Calu3 (cell line): ENCODE measurements at places on chromosomes 13 and 19. TPM values are rescaled to one million over a fixed set of nuclear protein-coding genes. Genes with fewer than 3 reads are reported as not detected.

DNA sequence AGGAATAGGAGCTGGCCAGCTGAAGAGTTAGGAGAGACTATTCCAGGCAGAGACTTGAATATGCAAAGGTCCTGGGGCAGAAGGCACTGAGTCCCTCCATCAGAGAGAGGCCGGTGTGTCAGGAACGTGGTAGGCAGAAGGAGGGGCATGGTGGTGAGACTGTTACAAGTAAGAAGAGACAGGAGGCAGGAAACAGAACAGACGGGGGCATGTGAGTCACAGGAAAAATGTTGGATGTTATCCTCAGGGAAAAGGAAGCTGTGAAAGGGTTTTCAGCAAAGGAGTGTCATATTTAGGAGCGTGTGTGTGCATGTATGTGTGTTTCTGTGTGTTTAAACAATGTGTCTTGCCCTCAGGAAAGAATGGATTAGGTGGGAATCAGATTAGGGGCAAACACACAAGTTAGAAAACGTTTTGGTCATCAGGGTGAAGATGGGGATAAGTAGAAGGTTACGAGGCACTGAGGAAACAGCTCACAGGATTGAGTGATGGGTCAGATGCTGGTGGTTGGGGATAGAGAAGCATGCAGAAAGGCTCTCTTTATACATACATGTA, 1.1 kb downstream of the EDDM13 start:
- DNase-seq: no peak
- no peaks in the 10 kb centered on the region for H3K36me3 ChIP-seq
- H3K4me3 ChIP-seq: no peak overlapping the region
- H3K4me1 ChIP-seq: no peaks in the 10 kb centered on the region
- no peak overlapping the region for H3K27ac ChIP-seq

GRCh38 chr13:96646515-96647211, 347.6 kb downstream of the OXGR1 start:
- no peak for DNase-seq
- H3K4me1 ChIP-seq: no peaks in the 10 kb centered on the region
- no peak overlapping the region for H3K27ac ChIP-seq
- no peak overlapping the region for H3K4me3 ChIP-seq

DNA sequence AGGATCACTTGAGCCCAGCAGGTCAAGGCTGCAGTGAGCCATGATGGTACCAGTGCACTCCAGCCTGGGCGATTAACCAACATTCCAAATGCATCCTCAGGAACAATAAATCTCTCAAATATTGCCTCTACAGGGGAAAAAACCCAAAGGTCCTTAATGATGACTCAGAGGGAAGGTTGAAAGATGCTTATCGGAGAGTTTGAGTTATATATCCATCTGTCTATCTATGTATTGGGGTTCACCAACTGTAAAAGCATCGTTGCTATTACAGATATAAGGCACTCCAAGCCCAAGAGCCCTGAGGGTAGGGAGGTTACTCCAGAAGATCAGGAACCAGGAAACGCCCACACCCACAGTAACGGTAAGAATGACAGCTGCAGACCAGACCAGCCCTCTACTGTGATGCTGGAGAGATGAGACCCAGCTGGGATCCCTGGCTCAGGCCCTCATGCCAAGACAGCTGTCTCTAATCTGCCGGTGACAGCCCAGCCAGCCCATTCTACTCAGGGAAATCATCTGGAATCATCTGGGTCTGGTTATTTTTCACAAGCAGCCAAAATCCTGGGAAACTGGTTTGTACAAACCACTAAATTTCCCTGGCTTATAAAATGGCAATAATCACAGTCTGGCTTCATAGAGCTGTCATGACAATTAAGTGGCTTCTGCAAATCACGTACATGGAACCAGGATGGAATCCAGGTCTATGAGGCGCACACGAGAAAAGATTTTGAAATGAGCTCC, 23.8 kb downstream of the TEX101 start:
- DNase-seq: no peak
- H3K4me1 ChIP-seq: peaks cover 8% of the 10 kb centered on the region
- peak overlapping the region; percentile 35 for H3K27ac ChIP-seq
- no peaks in the 10 kb centered on the region for H3K27me3 ChIP-seq
- no peaks in the 10 kb centered on the region for H3K36me3 ChIP-seq
- H3K4me3 ChIP-seq: no peak overlapping the region

GRCh38 chr13:113538689-113539058, 45.9 kb upstream of the TFDP1 start:
- H3K27ac ChIP-seq: no peak overlapping the region
- peaks cover 5% of the 10 kb centered on the region for H3K36me3 ChIP-seq
- DNase-seq: no peak
- H3K27me3 ChIP-seq: no peaks in the 10 kb centered on the region

DNA sequence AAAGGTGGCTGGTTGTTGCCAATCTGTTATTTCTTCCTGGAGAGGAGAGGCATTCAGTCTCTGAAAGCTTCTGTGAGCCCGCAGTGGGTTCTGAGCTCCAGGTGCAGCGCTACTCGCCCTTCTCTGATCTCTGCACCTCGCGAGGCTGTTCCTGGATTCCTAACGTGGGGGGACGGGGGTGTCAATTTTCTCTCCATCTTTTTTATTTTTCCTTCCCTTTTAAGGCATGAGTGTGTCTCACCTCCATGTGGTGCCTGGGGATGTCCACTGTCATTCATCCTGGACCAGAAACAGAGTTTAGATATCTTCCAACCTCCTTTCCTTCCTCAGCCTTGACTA, 626 bp downstream of the ZNF233 start:
- H3K4me3 ChIP-seq: peak overlapping the region; percentile 76
- peaks cover 18% of the 10 kb centered on the region for H3K36me3 ChIP-seq
- DNase-seq: peak; percentile 17
- peak overlapping the region; percentile 73 for H3K27ac ChIP-seq
- peaks cover 12% of the 10 kb centered on the region for H3K4me1 ChIP-seq

DNA sequence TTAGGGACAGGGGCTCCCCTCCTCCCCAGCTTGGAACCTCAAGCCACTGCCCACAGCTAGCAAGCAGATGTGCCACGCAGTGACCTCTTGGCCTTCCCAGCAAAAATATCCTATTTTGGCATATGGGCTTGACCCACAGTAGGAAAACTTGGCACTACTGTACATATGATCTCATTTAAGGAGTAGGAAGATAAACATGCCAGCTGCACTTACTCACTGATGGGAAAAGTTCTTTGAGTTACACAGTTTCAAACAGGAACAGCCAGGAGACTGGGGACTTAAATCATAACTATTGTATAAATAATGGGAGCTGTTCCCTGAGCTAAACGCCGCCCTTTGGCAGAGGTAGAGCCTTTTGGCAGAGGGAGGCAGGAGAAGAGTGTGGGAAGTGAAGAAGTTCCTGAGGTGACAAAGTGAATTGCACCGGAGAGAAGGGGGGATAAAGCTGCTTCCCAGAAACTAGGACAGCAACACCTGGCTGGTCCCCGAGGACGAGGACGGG, 6.1 kb downstream of the SACS start:
- no peaks in the 10 kb centered on the region for H3K27me3 ChIP-seq
- H3K4me3 ChIP-seq: no peak overlapping the region
- no peak for DNase-seq

DNA sequence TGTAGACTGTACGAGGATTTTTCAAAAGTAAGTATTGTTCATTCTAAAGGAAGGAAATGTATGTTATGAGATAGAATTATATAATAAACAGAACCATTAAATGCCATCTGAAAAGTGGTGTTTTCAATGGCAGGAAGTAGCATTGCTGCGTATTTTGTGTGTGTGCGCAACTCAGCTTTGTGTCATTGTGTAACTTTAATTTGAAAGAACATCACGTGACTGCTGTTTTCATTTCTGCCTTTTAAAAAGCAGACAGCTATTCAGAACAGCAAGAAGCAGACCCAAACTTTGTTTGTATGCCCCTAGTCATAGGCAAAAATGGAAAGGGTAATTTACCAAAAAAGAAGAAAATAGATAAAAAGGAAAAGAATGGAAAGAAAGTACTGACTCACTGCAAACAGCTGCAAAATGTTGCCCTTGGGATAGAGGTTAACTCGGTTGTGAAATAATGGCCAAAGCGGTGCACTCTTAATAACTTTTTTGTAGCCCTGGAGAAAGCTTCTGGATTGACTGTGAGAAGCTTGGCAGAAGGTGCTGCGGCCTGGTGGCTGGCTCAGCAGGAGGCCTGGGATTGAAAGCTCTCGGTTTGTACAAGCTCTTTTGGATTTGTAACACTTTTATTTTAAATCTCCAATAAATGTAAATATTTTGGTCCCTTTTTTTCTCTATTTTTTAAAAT, 97.3 kb downstream of the GGACT start:
- no peaks in the 10 kb centered on the region for H3K36me3 ChIP-seq
- no peak overlapping the region for H3K4me3 ChIP-seq
- H3K27me3 ChIP-seq: no peaks in the 10 kb centered on the region
- DNase-seq: no peak
- H3K4me1 ChIP-seq: no peaks in the 10 kb centered on the region
- H3K27ac ChIP-seq: no peak overlapping the region

- no peak overlapping the region for H3K4me3 ChIP-seq
- H3K27ac ChIP-seq: no peak overlapping the region
- no peaks in the 10 kb centered on the region for H3K36me3 ChIP-seq
- H3K4me1 ChIP-seq: peaks cover 7% of the 10 kb centered on the region
Measured at GRCh38 chr13:100773429-100773828, 98.8 kb upstream of the TMTC4 start.

Gene CLEC17A
- total RNA-seq: not detected in 2 replicates
